Motor neuron (in vitro differentiated cells): ENCODE measurements at places on chromosomes 16 and 17. TPM values are rescaled to one million over a fixed set of nuclear protein-coding genes. Genes with fewer than 3 reads are reported as not detected.
A peak's percentile ranks its signal among the peaks of the same experiment; 100 is the strongest.

The TBC1D3E gene
- not detected in 2 replicates for total RNA-seq

The CMTR2 gene
- total RNA-seq, result 13.5 and 15.0 TPM in 2 replicates

The RRN3 gene
- 35.9 and 39.0 TPM in 2 replicates for total RNA-seq

The CCL4 gene
- not detected in 2 replicates for total RNA-seq

The GRIN2A gene
- total RNA-seq, result 0.76 and 1.5 TPM in 2 replicates

The IL32 gene
- total RNA-seq, result 0.75 and 1.0 TPM in 2 replicates

The SLC16A6 gene
- 3.4 and 4.9 TPM in 2 replicates for total RNA-seq

The RPH3AL gene
- 2.1 and 5.4 TPM in 2 replicates for total RNA-seq

The OTOP2 gene
- not detected in 2 replicates for total RNA-seq

The SLC5A11 gene
- not detected in 2 replicates for total RNA-seq

The FAM20A gene
- total RNA-seq, result 1.6 and 2.4 TPM in 2 replicates

The CUEDC1 gene
- 6.9 and 12.2 TPM in 2 replicates for total RNA-seq

The KLHL36 gene
- total RNA-seq, result 17.8 and 23.0 TPM in 2 replicates

DNA sequence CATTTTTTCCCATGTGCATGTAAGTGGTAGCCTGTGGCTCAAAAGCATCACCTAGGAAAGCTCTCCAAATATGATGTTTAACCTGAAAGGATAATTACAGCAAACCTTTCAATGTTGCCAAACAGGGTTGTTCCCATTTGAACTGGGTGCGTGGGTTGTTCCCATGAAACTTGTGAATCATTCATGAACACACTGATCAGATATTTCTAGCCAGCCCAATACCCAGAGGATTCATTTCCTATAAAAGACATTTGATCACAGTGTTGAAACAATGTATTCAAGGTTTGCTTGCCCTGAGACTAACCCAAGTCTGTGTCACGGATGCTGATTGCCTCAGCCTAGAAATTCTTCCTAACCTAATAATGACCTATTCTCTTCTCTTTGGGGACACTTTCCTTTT is 12.9 kb downstream of the KRT39 start:
- ATAC-seq, result no peak

- no peak for ATAC-seq
These were observed 40.2 kb downstream of the SLC7A5 start for GRCh38 chr16:87828907-87829621.

- peak; percentile 86 for ATAC-seq
These were observed 8.0 kb upstream of the CCL1 start for GRCh38 chr17:34370997-34371395.

DNA sequence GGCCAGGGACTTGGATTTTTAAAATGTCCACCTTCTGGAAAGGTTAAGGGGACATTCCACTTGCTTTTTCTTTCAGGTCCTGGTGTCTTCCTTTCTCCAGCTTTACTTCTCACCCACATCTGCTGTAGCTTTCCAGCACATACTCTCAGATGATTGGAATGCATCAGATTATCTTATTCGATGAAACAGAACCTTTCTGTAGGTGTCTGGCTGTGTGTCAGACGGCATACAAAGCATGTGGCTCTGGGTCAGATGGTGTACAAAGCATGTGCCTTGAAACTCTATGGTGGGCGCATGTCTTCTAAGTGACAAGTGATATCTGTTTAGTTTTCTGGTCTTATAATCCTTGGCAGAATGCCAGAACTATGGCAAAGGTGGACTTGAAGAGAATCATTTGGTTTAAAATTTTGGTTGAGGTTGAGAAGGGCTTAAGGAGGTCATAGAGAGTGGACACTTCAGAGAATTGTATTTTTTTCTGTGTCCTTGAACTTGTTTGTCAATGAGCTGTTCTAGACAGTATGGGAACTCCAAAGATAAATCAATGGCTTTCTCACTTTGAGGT is 125.3 kb downstream of the FTO start:
- ATAC-seq, result no peak

- ATAC-seq, result no peak
These were observed 232.4 kb downstream of the IRX3 start for GRCh38 chr16:54053891-54054820.

DNA sequence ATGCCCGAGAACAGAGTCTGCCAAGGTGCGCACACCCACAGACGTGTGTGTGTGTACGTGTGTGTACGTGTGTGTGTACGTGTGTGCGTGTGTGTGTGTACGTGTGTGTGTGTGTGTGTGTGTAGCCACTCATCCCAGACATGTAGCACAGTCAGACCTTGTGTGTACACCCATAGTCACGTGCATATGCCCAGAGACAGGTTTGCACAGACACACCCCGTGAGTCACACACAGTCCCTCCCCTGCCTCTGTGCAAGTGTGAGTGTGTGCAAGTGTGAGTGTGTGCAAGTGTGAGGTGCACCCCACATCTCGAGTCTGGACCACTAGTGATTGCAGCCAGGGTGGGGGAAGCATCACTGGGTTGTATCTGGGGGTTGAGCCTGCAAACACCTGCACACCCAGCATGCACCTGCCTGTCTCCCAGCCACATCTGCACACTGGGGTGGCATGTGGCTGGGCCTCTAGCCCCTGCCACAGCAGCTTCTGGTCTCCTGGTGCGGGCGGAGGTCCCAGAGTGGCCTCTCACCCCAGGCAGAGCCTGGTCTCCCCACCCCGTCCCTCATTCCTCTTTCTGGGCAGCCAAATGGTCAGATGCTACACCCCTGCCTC is 23.6 kb downstream of the BAHCC1 start:
- peak; percentile 0 for ATAC-seq

DNA sequence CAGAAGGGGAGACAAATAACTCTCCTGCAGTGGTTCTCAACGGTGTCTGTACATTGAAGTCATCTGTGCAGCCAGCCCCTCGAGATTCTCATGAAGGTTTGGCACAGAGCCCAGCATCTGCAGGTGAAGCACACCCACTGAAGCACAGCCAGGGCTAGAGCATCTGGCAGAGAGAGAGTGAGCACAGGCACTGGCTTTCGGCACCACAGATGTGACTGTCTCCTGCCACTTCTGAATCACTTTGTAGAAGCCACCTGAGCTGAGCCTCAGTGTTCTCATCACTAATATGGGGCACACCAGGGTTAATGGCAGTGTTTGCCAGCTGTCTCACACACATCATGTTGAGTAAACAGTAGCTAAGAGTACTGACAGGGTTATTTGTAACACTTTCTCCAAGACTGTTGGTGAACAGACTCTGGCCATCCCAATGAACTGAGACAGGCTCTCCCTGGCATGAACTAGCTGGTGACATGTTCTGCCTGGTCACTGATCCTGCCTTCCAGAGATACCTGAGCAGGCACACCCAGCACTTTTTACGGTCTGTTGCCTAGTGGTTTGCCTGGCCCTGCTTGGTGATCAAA is 10.9 kb downstream of the HSPB9 start:
- ATAC-seq, result peak; percentile 26

DNA sequence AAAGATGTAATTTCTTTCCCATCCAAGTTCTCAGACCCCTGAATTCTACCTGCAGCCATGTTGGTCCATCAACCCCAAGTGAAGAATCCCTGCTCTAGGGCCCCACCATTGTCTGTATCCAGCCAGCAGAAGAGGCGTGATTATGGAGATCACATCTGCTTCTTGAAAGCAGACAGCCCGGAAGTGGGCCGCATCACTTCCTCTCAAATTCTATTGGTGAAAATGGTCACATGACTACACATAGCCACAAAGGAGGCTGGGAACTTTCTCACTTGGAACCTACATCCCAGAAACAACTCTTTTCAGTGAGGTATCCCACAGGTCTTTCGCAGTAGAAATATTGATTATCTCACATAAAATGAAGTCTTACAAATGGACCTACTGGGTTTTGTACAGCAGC is 40.1 kb downstream of the IL4R start:
- no peak for ATAC-seq

- ATAC-seq, result no peak
These were observed 25.1 kb downstream of the RAI1 start for GRCh38 chr17:17706140-17707060.

- no peak for ATAC-seq
These were observed 1.6 kb downstream of the UBTF start for GRCh38 chr17:44217738-44218343.

DNA sequence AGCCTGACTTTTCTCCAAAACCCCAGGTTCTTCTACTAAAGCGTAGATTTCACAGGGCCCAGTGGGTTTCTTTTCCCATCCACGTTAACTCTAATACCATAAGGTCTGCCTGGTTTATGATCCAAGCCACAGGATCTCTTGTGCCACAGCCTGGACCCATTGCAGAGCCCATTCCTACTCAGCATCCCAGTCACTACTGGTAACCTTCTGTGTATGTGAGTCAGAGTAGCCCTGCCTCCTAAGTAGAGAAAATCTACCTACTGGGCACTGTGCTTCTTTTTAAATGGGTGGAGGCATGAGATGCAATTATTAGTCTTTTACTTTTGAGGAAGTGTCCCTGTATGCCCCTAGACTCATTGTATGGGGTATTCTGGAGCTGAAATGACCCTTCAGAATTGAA is 13.5 kb downstream of the CCL11 start:
- ATAC-seq, result no peak

DNA sequence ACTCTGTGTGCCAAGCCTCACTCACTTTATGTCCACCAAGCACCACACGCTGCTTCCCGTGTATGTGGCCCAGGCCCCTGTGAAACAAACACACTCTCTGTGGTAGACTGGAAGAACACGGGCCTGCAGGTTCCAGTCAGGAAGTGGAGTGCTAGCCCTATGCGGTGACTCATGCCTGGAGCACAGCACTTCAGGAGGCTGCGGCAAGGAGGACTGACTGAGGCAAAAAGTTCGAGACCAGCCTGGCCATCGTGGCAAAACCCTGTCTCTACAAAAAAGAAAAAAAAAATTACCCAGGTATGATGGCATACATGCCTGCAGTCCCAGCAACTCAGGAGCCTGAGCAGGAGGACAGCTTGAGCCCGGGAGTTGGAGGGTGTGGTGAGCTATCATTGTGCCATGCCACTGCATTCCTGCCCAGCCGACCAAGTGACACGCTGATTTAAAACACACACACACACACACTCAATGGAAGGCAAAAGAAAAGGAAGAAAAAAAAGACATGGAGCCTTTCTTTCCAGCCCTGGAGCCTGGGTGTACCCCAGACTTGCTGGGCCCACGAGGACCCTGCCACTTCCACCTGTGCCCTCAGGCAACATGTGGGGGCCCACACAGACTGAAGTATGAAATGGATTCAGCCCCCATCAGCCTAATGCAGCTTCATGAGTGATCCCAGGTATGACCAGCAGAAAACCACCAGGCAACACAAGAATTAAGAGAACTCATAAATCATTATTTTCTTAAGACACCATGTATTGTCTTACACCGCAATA is 126.6 kb downstream of the ANKRD11 start:
- ATAC-seq, result peak; percentile 86

DNA sequence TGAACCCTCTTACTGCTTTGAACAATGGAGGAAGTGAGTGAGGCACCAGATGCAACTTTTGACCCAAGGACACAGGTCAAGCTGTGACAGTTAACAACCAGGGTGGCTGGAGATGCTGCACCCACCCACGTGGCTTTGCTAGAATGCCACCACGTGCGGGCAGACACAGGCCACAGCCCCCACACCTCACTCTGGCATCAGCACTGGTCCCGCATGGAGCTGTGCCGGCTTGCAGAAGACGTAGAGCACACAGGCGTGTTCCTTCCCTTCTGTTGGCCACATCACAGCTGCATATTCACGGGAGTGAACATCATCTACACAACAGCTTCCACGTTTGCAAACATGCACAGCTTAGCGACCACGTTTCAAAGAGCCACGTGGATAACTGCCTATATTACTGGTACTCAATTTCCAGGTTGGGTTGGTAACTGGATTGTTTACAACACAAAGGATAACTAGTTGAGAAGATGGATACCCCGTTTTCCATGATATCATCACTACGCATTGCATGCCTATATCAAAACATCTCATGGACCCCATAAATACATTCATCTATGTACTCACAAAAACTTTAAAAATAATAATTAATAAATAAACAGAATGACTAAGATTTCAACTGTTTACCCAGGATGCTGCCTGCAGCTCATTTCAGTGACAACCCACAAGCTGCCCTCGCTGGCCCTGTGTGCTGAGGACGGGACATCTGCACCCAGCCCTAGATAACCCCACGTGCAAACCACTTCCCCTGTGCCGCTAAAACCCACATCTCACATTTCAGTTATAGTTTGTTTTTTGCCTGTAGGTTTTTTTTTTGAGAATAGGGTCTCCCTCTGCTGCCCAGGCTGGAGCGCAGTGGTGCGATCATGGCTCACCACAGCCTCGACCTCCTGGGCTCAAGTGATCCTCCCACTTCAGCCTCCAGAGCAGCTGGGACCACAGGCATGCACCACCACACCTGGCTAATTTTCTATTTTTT is 132.0 kb downstream of the ANKRD11 start:
- ATAC-seq, result no peak

GRCh38 chr16:424623-425081 is 797 bp upstream of the RAB11FIP3 start:
- peak; percentile 16 for ATAC-seq

- ATAC-seq, result no peak
These were observed at the start of gene SGCA for GRCh38 chr17:50165867-50166517. Gene SGCA, plus strand, starts transcription at chr17:50166005. Its CDS starts 36 bp downstream, at chr17:50166041.

DNA sequence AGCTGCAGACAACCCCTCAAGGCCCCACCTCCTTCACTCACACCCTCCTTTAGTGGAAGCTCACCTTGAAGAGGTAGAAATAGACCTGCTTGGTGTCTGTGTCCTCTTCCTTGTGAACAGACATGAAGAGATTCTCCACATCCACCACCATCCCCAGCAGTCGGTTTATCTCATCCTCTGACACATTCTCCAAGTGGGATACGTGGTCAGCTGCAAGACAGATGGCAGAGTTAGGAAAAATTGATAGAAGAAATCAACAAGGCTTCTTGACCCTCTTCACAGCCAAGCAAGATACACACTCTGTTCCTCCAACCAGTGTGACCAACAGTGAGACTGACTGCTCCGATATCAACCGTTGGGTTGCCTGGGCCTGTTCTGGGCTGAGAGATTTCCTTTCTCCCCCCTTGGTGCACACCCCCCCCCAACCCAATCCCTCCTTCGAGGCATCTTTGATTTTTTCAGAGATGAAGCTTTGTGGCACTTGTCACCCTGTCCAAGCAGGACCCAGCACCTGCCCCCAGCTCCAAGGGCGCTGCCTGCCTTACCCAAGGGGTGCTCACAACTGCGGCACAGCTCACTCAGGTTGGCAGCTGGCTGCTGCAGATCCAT is 902 bp downstream of the KAT2A start:
- no peak for ATAC-seq

- no peak for ATAC-seq
These were observed 15.8 kb downstream of the DRC3 start for GRCh38 chr17:17988427-17988945.

- no peak for ATAC-seq
These were observed 114.9 kb downstream of the TRIM37 start for GRCh38 chr17:58991718-58992331.

DNA sequence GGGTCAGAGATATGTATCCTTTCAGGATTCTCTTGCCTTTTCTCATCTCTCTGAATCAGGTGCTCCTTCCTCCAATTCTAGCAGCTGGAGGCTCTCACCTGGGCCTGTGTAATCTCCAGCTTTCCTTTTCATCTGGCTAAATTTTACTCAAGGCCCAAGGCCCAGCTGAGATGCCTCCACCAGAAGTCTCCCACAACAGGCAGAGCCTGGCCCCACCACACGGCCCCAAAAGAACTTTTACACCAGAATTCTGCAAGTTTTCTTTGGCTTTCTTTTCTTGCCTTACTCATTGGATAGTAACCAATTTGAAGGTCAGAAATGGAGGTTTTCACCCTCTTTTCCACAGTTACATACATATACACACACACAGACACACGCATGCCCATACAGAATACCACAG is 14.6 kb downstream of the RND2 start:
- ATAC-seq, result no peak
